Renal cortex interstitium (tissue), 15 donors: ENCODE measurements at places on chromosomes 6 and 20. TPM values are rescaled to one million over a fixed set of nuclear protein-coding genes. Genes with fewer than 3 reads are reported as not detected.

- DNase-seq = no peak
These were observed 239.8 kb upstream of the PREP start for GRCh38 chr6:105642708-105643107.

DNA sequence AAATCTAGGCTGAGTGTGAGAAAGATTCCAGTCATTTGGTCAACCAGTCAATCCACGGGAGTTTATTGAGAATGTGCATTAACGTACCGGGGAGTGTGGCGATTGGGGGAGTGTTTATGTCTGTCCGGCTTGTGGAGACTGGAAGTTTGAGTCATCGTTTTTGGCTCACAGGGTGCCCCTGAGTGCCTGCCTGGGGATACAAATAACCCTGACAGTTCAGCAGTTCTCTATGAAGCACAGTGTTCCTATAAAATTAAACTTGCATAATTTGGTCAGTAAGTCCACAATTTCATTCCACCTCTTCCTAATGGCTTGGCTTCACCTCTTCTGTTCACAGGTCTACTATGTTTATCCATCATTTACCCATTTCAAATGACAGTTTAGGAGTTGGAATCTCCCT, 72.6 kb upstream of the PLEKHG1 start:
- DNase-seq = no peak

DNA sequence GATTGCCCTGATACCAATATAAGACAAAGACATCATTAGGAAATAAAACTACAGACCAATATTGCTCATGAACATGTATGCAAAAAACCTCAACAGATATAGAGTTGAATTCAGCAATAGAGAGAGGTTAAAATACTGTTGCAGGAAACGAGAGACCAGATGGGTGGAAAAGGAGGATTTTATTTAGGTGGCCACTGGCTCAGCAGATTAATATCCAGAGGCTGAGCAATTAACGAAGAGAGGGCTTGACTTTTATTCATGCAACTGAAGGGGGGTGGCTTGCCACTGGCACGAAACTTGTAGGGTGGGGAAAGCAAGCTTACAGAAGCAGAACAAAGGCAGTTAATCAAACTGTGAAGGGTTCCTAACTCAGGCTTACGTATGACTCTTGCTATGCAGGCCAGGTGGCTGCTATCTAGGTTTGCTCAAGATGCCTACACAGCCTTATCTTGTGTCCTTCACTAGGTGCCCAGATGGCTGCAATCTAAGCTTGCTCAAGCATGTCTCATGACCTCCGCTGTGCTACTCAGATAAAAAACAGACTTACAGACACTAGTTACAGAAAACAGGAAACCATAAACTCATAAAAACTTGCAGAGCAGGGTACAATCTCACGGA, 126.4 kb downstream of the MMUT start:
- DNase-seq = no peak

DNA sequence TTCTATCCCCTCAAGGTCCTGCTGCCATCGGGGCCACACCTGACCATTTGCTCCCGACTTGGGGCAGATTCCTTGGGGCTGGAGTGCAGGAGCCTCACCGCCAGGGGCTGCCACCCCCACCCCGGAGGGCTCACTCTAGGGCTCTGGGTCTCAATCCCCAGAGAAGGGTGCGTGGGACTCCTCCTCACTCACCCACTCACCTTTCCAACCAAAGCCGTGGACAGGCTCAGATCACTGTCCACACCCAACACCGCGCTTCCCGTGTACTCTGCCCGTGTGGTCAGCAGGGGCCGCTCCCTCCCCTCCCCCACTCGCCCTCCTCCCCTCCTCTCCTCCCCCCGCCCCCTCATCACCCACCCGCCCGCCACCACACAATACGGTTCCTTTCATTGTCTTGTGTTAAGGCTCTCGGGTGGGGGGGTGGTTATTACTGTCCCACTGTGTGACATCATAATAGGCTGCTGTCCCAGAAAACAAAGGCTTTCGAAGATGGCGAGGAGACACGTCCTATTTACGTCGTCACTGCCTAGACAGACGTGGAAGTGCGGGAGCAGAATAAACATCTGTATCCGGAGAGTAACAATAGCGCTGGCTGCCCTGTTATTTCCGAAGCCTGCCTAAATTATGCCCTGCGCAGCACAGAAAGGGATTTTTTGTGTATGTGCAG, 85.8 kb downstream of the YTHDF1 start:
- no peak for DNase-seq

- no peak for DNase-seq
These were observed 80.7 kb upstream of the CCN6 start for GRCh38 chr6:111973118-111973761.

GRCh38 chr6:85494547-85495536, 45.0 kb downstream of the NT5E start:
- DNase-seq = no peak

- no peak for DNase-seq
These were observed 180.8 kb upstream of the CST7 start for GRCh38 chr20:24768201-24768636.

- peak; percentile 42 for DNase-seq
These were observed 9.5 kb upstream of the HLA-DOA start for GRCh38 chr6:33018904-33019303.

DNA sequence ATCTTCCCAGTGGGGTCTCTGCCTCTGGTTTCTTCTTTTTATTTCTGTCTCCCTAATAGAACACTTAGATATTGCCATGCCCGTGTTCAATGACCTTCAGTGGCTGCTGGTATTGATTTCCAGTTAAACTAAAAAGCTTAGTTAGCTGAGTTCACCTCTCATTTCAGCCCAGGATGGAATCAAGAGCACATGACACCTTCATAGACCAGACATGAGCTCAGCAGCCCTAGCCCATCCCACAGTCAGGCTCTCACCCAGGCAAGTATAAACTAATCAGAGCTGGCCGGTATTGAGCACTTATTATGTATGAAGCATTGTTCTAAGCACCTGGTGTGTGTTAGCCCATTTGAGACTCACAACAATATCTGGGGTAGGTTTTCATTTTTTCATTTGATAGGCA, 33.7 kb upstream of the PLEKHG1 start:
- no peak for DNase-seq

DNA sequence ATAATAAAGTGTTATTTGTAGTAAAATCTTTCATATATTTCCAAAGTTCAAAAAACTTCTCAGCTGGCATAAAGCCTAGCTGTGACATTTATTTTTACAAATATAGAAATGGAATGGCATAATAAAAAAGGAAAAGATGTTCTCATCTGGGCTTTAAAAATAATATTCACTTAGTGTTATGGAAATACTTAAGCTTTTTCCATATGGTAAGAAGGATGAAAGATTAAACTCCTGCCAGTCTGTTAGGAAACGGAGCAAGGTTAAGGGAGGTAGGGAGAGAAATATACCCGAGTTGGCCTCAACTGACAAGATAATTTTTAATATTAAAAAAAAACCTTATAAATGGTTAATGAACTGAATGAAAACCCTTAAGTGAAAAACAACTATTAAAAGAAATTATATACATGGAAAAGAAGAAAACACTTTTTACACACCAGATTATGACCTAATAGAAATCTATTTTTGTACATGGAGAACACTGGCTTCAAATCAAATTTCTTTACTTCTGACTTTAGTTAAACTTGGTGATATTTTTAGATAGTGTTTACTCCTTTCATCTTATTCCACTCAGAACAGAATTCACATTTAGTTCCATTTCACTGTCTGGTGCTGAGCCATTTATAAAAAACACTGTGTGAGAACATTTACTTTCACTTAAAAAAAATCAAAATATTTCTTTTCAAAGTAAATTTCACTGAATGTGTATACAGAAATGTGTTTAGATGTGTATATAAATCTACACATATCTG, 137.0 kb downstream of the DST start:
- DNase-seq = no peak

DNA sequence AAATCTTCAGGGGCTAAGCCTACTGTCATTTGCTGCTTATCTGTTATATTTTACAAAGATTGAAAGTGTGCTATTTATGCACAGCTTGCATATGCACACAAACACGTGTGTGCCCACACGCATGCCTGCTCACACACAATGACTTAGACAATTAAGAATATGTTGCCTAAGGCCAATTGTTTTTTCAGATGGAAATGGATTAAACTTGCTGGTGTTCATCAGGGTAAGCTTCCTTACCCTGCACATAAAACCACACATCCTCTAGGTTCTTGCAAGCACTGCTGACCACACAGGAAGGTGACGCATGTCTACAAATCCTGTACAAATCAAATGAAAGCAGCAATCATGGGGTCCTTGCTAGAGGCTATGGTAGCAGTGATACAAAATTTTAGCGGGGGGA, 58.4 kb downstream of the GJA10 start:
- DNase-seq = no peak

DNA sequence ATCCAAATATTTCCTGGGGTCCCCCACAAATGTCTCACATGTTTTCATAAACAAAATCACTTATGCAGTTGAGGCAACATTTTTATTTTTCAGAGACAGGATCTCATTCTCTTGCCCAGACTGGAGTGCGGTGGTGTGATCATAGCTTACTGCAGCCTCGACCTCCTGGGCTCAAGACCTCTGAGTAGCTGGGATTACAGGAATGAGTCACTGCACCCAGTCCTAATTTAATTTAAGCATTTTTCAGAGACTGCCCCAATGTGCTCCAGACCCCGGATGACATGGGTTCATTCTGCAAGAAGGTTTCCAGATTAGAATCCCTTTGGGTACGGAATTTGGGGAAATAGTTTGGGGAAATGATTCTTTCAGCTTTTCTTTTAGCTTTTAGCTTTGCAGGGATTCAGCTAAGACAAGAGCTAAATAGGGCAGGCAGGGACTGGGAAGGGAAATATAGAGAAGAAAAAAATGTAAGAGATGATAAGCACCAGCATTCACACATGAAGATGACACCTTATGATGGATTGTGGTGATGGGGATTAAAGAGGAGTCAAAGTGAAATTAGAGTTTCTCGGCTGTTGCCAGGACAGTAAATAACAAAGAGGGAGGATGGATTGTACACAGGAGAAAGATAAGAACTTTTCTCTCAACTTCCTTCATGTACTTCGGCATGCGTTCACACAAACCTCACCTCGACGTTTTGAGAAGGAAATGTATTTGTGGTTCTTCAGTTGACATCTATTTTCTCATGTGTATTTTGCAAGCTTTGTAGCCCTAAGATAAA, 169.4 kb upstream of the TAB2 start:
- no peak for DNase-seq

- no peak for DNase-seq
These were observed 176.2 kb upstream of the AHI1 start for GRCh38 chr6:135673501-135674309.

- DNase-seq = peak; percentile 13
These were observed 883 bp upstream of the DBNDD2 start for GRCh38 chr20:45407067-45407745.

GRCh38 chr6:116697480-116697879, 16.5 kb downstream of the KPNA5 start:
- DNase-seq = no peak

GRCh38 chr6:26472549-26473290, 15.0 kb downstream of the BTN2A1 start:
- DNase-seq = no peak

DNA sequence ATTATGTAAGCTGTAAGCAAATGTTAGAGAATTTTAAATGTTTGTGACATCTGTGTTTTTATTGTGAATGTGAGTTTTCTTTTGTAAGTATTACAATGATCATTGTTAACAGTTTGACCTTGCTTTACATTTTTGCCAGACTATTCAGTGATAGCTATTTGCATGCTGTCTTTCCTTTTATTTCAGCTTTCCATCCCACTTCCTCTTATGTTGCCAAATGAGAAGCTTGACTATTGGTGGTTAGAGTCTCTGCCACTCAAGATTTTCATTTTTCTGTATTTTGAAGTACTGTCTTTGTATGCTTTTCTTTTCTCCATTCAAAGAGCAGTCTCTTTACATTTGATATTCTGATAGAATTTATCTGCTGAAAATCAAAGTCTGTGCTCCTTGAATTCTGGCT, 104.1 kb downstream of the PRIM2 start:
- DNase-seq = no peak

DNA sequence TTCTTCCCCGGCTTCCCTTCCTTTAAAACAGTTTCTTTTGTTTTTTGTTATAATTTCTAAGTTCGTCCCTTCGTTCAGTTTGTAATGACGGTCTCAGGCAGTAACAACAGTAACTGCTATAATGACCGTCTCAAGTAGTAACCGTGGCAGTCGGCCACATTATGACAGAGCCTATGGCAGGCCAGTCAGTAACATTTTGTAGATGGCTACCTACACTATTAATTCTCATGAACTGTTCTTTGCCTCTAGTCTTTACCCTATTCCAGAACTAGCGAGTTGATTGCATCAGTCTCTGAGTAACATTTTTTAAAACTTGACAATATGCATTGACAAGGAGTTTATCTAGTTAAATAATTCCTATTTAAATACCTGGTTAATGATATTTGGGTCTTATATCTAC, 43.0 kb upstream of the ADGRG6 start:
- no peak for DNase-seq

DNA sequence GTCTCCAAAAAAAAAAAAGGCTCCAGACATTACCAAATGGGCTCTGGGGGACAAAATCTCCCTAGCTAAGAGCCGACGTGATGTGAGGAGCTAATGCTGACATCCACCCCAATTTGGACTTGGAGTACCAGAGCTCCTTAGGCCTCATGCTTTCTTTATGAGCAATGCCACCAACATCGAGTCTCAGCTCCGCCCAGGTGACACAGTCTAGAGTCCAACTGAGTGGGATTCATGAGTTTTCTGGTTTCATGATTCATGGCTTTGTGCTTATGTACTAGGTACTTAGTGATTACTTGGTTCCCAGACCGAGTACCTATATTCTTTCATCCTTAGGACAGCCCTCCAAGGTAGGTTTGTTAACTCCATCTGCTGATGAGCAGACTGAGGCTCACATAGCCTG, 4.4 kb downstream of the ANKRD60 start:
- no peak for DNase-seq

- no peak for DNase-seq
These were observed 14.9 kb downstream of the SRPK1 start for GRCh38 chr6:35905841-35906498.

DNA sequence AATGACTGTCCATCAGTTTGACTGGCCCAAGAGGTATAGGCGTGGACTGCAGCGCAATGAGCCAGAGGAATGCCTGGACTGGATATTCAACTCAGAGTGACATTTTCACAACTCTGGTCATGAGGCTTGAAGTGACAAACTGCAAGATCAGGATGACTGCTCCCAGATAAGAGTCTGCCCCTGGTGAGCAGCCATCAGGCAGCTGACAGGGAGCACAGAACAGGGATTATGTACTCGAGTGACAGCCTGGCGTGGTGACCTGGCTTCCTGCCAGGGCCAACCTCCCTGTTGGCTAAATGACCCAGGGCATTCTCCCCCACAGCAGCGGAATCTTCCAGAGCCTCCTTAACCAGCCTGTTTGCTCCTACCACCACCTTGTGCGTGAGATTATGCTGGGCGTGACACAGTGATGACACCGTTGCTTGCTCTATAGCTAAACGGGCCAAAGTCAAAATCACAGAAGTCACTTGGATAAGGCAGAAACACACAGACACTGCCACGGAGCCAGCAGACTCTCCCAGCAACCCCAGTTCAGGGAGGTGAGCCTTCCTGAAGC, 209.1 kb upstream of the JARID2 start:
- DNase-seq = peak; percentile 55

SYTL3 gene
- 5.3 TPM for polyA plus RNA-seq

RAB44 gene
- polyA plus RNA-seq = 0.06 TPM

SLC24A3 gene
- 4.8 TPM for polyA plus RNA-seq

ANGPT4 gene
- polyA plus RNA-seq = 0.40 TPM

TMEM217 gene
- 2.1 TPM for polyA plus RNA-seq

HLA-G gene
- polyA plus RNA-seq = 4.5 TPM

OOEP gene
- 0.38 TPM for polyA plus RNA-seq

RAET1E gene
- polyA plus RNA-seq = 0.20 TPM

GABRR1 gene
- polyA plus RNA-seq = 2.1 TPM

GPSM3 gene
- 9.4 TPM for polyA plus RNA-seq

AVP gene
- 0.54 TPM for polyA plus RNA-seq

RIPOR3 gene
- polyA plus RNA-seq = 5.5 TPM

BNIP5 gene
- polyA plus RNA-seq = 0.10 TPM

SLC22A2 gene
- 16.8 TPM for polyA plus RNA-seq

CST2 gene
- not detected for polyA plus RNA-seq
